ENCODE measurements at places on chromosomes 2 and 18. TPM values are rescaled to one million over a fixed set of nuclear protein-coding genes. Genes with fewer than 3 reads are reported as not detected.

DNA sequence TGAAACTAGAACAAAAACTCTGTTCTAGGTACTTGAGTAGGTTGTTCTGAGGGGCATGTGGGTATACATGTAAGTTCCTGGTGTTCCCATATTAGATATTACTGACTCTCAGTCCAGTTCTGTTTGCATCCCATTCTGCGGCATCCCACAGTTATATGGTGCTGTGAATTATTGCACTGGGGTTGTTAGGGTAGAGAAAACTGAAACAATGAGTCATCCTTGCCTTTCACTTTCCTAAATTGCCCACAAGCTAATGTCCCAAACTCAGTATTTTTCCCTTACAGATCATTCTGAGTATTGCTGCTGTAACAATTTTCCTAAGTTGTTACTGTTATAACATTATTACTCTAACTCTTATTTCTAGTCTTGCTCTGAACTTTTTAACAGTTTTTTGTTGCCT, 3.0 kb downstream of the WDR75 start:
- DNase-seq, result no peak

DNA sequence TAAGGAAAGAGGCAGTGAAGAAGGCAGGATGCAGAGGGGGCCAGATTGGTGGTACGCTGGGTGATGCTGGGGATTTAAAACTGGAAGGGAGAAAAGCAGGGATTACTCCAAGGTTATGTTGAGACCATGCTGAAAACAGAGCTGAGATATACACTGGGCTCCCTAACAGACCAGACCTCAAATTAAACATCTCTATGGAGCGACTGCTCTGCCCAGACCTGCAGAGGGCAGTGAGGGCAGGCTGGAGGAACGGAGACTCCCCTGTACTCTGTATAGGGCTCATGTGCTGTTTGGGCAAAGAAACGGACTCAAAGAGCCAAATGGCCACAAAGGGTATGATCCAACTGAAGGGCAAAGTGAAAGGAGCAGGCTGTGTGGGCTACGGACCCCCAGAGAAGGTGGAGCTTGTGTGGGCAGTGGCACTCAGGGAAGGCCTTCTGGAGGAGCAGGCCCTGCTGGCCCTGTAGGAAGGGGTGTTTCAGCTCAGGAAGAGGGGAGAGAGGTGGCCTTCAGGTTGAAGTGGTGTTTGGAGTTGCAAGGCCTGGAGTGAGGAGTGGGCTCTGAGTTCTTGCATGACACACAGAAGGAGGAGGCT, 4.8 kb upstream of the CELF4 start:
- DNase-seq, result no peak

DNA sequence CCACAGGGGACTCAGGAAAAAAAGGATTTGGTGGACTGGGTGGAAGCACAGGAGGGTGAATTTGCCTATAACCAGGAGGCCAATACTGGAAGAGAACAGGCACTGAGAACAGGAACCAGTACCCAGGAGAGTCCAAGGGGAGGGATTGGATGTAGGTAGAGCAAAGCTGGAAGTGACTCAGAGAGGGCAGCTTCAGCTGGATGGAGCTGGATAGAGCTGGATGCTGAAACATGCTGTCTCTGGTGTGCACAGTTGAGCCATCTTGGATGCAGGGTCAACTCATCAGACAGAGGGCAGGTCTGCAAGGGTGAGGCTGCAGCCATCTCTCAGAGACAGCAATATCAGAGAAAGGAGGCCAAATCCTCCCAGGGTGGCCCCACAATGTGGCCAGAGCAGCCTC, 134.0 kb downstream of the GALNT14 start:
- DNase-seq, result no peak

GRCh38 chr2:206915121-206915520, 24.2 kb upstream of the CPO start:
- DNase-seq, result no peak

DNA sequence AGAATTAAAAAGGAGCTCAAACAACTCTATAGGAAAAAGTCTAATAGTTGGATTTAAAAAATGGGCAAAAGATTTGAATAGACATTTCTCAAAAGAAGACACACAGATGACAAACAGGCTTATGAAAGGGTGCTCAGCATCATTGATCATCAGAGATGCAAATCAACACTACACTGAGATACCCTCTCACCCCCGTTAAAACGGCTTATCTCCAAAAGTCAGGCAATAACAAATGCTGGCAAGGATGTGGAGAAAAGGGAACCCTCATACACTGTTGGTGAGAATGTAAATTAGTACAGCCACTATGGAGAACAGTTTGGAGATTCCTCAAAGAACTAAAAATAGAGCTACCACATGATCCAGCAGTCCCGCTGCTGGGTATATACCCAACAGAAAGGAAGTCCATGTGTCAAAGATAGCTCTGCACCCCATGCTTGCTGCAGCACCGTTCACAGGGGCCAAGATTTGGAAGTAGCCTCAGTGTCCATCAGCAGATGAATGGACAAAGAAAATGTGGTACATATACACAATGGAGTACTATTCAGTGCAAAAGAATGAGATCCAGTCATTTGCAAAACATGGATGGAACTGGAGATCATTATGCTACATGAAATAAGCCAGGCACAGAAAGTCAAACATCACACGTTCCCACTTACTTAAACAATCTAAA, 46.7 kb upstream of the B3GNT7 start:
- no peak for DNase-seq

DNA sequence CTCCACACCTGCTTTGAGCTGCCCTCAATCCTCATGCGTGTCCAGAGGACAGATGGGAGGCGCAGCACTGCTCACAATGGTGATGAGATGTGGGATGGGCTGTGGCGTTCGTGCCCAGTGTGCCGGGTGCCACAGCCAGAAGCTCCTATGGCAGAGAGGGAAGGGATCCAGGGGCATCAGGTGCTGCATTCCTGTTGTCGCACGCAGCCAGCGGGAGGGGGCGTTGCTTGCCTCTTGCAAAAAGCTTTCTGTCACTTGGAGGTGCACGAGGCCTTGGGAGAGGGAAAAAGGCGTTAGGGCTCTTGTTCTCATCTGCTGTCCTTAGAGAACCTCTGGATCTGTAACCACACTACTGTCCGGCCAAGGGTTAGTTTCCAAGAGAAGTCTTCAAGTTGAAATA, 29.2 kb upstream of the ALLC start:
- DNase-seq, result peak; percentile 65

- DNase-seq, result no peak
Observed at GRCh38 chr18:32389191-32389590, 81.5 kb downstream of the GAREM1 start.

GRCh38 chr2:38740851-38741731, 10.1 kb downstream of the SRSF7 start:
- no peak for DNase-seq

DNA sequence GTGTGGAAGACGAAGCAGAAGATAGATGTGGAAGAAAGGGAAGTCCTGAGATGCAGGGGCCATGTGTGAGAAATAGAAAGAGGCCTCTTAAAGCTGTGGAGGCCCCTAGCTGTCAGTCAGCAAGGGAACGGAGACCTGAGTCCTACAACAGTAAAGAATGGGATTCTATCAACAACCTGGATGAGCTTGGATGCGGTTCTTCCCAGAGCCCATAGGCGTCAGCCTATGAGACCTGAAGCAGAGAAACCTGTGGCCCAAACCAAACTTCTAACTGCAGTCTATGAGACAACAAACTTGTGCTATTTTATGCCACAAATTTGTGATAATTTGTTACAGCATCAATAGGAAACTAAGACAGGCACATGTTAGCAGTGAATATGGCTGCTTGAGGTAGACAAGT, 583.7 kb downstream of the ADCYAP1 start:
- DNase-seq, result no peak

DNA sequence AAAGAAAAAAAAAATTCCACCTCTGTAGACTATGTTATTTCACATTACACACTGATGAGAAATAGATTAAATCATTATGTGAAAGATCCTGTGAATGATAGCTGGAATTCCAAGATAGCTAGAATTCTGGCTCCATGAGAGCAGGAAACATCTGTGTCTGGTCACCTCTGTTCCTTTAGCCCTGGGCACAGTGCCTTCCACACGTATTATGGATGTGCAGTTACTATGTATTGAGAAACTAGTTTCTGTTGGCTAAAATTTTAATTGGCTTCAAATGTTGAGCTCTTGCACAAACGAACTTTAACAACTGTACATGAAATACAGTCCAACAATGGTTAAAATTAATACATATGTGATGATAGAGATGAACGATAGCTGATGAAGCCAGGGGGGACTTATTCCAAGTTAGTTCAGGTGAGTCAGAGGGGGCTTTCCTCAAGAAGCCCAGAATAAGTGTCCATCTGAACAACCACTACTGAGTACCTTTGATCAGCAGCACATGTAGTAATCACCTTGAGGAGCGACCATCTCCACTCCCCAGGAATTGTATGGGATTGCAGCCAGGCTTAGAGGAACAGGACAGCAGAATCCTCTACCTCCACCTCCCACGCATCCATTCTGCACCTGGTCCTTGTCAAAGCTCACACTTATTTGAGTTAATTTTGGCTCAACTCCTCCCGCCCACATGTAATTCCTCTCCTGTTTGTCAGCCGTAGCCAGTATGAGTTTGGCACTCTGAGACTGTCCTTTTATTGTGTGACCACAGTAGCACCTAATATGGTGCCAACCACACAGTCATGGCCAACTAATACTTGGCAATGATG, 68.6 kb downstream of the NABP1 start:
- no peak for DNase-seq

DNA sequence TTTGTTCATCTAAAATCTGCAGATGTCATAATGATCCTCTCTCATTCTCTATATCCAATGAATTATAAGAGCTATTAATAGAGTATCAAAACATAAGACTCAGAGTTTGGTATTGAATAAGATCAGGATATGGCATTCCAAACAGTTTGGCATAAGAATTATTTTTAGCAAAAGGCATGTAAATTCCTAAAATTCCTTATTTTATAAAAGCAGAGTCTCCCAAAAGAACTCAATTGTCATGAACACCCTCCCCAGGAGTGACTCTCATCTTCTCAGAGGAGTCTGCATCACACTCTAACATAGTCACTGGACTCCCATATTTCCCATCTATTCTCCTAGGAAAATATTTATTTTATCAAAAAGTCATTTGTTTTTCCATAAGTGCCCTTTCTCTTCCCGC, 1710.2 kb upstream of the SLC39A10 start:
- no peak for DNase-seq

DNA sequence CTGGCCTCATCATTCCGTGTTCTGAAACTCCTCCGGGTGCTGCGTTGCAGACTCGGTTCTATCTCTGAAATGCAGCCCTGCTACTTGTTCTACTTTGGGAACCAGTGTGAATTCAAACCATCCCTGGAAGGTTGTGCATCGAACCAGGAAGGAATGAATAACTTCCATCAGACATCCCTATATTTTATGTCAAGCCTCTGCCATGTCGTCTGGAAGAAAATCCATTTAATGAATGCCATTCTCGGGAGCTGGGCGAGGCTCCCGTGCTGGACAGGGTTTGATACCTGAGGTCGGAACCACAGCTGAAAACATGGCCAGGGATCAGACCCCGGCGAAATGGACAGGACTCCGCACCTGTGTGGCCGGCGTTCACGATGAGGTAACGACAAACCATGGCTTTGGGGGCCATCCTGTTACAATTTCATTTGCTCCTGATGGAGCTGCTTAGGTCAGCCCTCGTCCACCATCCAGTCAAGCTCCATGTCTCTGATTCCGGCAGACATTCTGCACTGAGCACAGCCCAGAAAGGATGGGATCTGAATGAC, 821.6 kb downstream of the GALR1 start:
- no peak for DNase-seq

GRCh38 chr2:190271783-190272456, 47.7 kb downstream of the HIBCH start:
- DNase-seq, result no peak

DNA sequence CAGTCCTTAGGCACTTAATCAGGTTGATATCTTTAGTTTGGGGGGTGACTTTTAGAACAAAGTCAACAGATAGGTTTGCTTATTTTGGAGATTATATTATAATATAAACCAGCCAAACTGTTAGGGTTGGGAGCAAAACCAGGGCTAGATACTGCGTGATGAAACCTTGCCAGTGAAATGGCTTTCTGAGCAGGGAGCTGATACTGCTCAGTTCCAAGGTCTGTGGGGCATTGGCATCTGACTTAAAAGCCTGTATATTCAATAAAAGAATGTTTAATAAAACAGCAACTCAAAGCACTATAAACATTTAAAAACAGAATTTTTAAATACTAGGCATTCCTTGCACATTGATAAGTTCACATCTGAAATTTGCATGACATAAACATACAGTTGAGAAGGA, 19.3 kb downstream of the PTPRM start:
- no peak for DNase-seq

DNA sequence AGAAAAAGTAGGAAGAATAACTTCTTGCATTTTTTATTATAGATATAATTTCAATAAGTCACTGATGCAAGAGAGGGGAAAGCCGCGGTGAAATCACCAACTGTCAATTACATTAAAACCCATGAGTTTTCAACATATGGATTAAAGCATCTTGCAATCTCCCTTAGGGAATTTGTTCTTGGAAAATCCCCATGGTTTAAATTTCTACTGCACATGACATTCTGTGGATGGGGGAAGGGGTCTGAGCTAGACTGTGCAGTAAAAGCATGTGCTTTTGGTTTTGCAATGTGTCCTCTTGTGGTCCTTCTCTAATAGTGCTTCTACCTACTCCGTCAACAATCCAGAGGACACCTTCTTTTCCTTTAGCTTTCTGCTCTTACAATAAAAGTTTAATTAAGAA, 894.0 kb downstream of the DCDC2C start:
- no peak for DNase-seq

GRCh38 chr2:191018643-191019119, 4.7 kb upstream of the STAT1 start:
- DNase-seq, result no peak

GRCh38 chr2:206556357-206556949, 85.8 kb upstream of the FAM237A start:
- DNase-seq, result no peak

DNA sequence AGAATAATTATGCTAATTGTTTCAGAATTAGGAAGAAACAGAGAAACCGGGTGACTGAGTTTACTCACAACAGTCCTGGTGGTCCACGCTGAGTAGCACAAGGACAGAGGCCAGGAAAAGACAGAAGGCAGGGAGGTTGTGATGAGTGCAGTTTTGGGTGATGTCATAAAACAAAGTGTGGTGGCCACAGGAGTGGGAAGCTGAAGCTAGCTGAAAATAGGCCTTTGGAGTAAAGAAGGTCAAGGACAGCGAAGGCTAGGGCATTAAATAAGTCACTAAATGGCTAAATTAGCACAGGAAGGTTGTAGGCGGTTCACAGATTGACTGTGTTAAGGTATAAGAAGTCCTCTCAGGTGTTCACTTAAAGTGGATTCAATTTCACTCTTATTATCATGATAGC, 120.9 kb upstream of the TTN start:
- no peak for DNase-seq

- DNase-seq, result no peak
Observed at GRCh38 chr2:219722276-219722879, 94.9 kb downstream of the SLC4A3 start.

- no peak for DNase-seq
Observed at GRCh38 chr2:231418820-231419640, 23.5 kb downstream of the B3GNT7 start.

- DNase-seq, result no peak
Observed at GRCh38 chr2:33071591-33071990, 124.8 kb downstream of the LTBP1 start.

The BCL2 gene
- 9.7 TPM for polyA plus RNA-seq

The RAX gene
- polyA plus RNA-seq, result not detected

The SLC11A1 gene
- polyA plus RNA-seq, result 1.2 TPM

The LRRC30 gene
- polyA plus RNA-seq, result not detected

The OBSL1 gene
- 2.8 TPM for polyA plus RNA-seq

The PRKAG3 gene
- not detected for polyA plus RNA-seq

The ANKRD53 gene
- polyA plus RNA-seq, result not detected

The CCNYL1 gene
- 21.6 TPM for polyA plus RNA-seq

The ESPNL gene
- polyA plus RNA-seq, result 0.67 TPM

The C2orf15 gene
- polyA plus RNA-seq, result 2.5 TPM
